H54 (cell line): ENCODE measurements at places on chromosomes 6 and 20.

- no peak for DNase-seq
Observed at GRCh38 chr20:3323398-3323797, 84.1 kb downstream of the DNAAF9 start.

DNA sequence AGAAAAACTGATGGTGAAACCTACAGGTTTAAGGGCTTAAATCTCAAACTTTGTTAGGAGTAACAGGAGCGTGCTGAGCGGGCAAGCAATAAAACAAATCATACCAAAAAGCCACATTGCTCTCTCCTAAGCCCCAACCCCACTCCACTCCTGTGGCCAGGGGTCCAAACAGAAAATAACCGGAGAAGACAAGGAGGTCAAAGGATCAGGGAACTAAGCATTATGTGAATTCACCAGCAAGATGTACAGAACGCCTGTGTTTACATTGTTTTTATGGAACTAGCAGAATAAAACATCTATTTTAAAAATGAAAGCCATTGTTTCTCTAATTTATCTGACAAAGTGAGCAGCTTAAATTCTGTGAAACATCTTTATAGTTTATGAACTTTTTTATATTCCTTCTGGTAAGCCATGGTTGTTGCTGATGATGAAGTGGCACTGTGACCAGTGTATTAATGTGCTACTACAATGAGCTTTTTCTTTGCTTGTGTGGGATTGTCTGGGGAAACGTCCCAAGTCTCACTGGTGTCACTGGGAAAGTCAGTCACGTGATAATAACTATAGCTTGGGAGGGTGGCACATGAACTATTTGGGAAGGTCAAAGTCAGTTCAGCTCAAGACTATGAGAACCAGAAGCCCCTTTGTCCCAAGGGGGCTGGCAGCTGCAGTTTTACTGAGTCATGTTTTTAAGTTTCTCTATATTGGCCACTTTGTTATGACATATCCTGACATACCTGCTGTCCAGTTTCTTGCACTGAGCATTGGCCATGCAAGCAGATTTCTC, 9.8 kb downstream of the FAM210B start:
- no peak for DNase-seq

DNA sequence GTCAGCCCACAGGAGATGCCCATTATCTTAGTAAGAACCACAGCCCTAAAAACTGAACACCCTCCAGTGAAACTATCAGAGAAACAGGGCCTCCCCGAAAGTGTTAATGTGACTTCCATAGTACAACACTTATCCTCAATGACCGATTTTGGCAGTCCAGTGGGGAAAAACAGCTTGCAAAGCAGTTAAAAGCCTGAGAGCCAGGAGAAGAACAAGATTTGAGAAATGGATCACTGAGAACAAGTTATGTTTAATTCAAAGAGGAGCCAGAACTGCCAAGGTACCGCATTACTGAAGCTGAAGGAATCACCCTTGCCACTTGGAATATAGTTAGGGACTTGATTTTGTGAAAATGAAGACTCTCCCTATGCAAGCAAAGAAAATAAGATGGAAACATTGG, 236.9 kb downstream of the QKI start:
- no peak for DNase-seq

DNA sequence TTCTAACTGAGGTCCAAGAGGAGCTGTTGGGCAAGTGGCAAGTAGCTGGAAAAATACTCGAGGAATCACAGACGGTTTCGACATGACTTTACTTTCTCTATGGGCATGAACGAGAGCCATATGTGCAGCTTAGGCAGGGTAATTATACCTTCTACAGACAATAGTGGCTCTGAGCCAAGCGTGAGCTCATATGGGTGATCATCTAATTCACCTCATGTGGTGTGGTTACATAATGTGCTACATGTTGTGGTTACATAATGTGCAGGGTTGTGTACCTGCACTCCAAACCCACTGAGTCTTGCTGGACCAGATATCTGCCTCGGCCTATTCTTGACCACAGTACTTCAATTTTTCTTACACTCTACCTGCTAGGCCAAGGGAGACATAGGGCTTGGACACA, 771.7 kb upstream of the EYS start:
- DNase-seq = no peak

DNA sequence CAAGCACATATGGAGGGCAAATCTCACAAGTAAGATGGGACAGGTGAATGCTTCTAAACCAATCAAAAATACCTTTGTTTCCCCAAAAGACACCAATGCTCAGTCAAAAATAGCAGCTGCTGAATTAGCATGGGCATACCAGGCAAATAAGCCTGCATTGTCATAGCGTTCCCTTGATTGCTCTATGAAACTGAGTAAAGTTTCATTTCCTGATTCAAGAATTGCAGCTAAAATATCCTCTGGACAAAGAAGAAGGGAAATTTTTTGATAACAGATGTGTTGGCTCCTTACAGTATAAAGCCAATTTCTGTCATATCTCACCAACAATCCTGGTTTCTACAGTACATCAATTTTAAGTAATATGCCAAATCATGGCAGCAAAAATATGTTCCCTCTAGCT, 3.3 kb upstream of the TMEM14A start:
- DNase-seq = no peak

DNA sequence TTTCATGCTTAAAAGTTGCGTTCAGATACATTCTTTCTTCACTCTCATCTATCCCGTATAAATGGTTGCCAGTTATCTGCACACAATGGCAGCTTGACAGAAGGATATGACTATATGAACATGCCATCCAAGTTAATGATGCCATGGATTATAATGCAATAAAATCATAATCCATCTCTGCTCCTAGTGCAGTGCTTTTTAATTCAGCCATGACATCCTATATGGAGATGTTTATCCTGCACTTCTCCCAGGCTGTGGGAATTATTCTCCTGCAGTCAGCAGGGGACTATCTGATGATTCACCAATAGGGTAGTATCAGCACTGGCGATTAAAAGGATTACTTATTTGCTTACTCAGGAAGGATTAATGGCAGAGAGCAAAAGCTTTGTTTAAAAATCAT, 273.8 kb downstream of the SAMD5 start:
- no peak for DNase-seq
